Activated CD4-positive, alpha-beta T cell treated with anti-CD3 and anti-CD28 coated beads, Interleukin-2, amount 10 ng/mL, durations not matched to agents 7 days and 5 days (primary cell): ENCODE measurements at places on chromosomes 3 and 15. TPM values are rescaled to one million over a fixed set of nuclear protein-coding genes. Genes with fewer than 3 reads are reported as not detected.
A peak's percentile ranks its signal among the peaks of the same experiment; 100 is the strongest.

GOLGA6B gene
- total RNA-seq = not detected

CCK gene
- total RNA-seq = not detected

CD86 gene
- total RNA-seq = 1.9 TPM

GOLGA6L26 gene
- not detected for total RNA-seq

FANCD2OS gene
- total RNA-seq = not detected

TGM5 gene
- not detected for total RNA-seq

CIDEC gene
- not detected for total RNA-seq

APOD gene
- total RNA-seq = not detected

SPSB4 gene
- not detected for total RNA-seq

MITF gene
- total RNA-seq = not detected

RAB43 gene
- 59.1 TPM for total RNA-seq

GRCh38 chr15:57824186-57824585 is 117.7 kb downstream of the POLR2M start:
- H3K27ac ChIP-seq = no peak overlapping the region
- no peak for DNase-seq
- H3K27me3 ChIP-seq = peaks cover 11% of the 10 kb centered on the region
- peaks cover 7% of the 10 kb centered on the region for H3K4me1 ChIP-seq

DNA sequence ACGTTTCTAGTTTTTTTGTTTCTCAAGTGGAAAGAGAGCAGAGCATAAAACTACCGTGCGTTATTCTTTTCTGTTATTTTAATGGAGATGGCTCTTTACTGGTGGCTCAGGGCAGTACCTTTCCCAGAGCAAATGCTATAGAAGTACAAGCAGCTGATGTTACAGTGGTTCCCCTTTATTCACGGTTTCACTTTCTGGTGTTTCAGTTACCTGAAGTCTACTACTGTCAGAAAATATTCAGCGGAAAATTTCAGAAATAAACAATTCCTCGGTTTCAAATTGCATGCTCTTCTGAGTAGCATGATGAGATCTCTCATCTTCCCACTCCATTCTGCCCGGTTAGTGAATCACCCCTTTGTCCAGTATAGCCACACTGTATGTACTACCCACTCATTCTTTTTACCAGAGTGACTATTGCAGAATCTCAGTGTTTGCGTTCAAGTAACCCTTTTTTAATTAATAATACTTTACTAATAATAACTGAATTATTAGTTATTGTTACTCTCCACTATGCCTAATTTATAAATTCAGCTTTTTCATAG is 597.5 kb upstream of the ROBO2 start:
- H3K36me3 ChIP-seq = no peaks in the 10 kb centered on the region
- H3K4me1 ChIP-seq = no peaks in the 10 kb centered on the region
- DNase-seq = no peak
- no peak overlapping the region for H3K4me3 ChIP-seq
- no peaks in the 10 kb centered on the region for H3K27me3 ChIP-seq

DNA sequence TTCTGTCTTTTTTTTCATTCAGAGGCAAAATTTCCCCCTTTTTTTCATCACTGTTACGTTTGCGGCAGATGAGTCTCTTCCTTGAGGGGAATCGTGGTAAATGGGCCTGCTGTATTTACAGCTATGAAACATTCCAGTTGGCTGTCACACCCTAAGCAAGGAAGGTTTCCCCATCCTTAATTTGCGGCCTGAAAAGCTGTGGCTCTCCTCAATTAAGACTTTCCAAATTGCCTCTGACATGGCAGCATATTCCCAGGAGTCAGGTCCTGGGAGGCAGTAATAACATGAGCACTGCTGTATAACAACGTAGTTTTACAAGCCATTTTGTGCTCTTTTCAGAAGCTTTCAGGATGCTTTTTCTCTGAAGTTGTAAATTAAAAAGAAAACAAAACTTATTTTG is 420.9 kb downstream of the LPP start:
- no peaks in the 10 kb centered on the region for H3K27me3 ChIP-seq
- H3K27ac ChIP-seq = no peak overlapping the region
- no peak overlapping the region for H3K4me3 ChIP-seq

- H3K36me3 ChIP-seq = no peaks in the 10 kb centered on the region
- no peak for DNase-seq
- no peaks in the 10 kb centered on the region for H3K27me3 ChIP-seq
Observed at GRCh38 chr3:64143409-64144130, 81.7 kb downstream of the PRICKLE2 start.

GRCh38 chr15:40593588-40594428 is at the start of gene KNL1:
Gene KNL1, plus strand, starts transcription at chr15:40594249. Its CDS starts 8,683 bp downstream, at chr15:40602932.
- peaks cover 7% of the 10 kb centered on the region for H3K27me3 ChIP-seq
- peaks cover 14% of the 10 kb centered on the region for H3K36me3 ChIP-seq
- peak within 1 kb of the TSS; percentile 85 for H3K4me3 ChIP-seq
- peak within 1 kb of the TSS; percentile 97 for H3K27ac ChIP-seq
- peak; percentile 92 for DNase-seq

GRCh38 chr15:63086947-63087346 is 34.7 kb upstream of the LACTB start:
- H3K27ac ChIP-seq = no peak overlapping the region
- no peaks in the 10 kb centered on the region for H3K36me3 ChIP-seq
- H3K4me3 ChIP-seq = no peak overlapping the region
- DNase-seq = no peak
- H3K4me1 ChIP-seq = no peaks in the 10 kb centered on the region

DNA sequence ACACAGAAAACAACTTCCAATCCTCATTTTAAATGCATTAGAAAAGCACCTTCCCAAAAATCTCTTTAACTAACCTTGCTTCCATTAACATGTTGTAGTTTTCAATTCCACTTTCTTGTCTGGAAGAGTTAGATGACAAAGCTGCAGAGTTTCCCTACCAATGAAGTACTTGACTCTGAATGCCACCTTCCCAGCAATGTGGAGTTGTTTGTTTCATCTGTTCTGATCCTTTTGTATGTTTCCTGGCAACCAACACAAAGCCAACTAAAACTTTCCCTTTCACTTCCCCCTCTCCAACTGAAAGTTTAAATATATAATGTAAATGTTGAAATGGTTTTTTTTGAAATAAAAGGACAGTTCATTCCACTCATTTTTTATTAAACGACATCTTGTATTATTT is at the start of gene WDR49:
TSS of gene WDR49 (minus strand) at position 183 of the 400 bp plus-strand sequence. CDS start 517 bp downstream, outside the sequence.
- no peaks in the 10 kb centered on the region for H3K27me3 ChIP-seq
- no peaks in the 10 kb centered on the region for H3K36me3 ChIP-seq
- no peak within 1 kb of the TSS for H3K4me3 ChIP-seq
- H3K4me1 ChIP-seq = peaks cover 4% of the 10 kb centered on the region

DNA sequence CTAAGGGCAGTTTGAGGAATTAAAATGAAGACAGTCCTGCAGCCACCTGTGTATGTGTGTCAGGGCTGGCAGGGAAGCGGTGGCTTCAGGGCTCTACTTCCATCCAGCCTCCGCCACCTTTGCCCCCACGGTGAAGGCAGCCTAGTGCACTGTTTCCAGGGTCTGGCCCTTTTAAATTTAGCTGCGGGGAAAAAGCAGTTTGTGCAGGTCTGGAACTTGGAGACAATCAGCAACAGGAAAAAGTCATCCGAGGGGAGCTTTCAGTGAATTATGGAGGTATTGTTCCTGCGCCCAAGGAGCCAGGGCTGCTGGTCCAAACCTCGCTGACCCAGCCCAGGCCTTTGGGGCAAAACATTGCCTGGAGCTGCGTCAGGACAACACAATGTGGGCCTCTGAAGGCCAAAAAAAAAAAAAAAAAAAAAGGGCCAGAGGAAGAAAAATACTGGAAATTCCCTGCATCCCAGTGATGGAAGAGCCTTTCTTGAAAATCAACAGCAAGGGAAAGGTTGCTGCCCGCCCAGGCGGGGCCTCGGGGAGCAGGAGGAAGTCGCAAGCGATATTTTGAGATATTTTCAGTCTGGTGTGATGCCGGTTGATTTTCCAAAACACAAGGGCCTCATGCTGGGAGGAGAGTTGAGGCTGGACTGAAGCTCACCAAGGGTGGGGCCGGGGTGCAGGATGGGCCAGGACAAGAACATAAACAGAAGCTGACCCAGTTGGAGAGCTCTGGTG is 25.5 kb upstream of the FGD5 start:
- H3K27me3 ChIP-seq = peaks cover 10% of the 10 kb centered on the region
- DNase-seq = no peak
- H3K36me3 ChIP-seq = no peaks in the 10 kb centered on the region

- no peaks in the 10 kb centered on the region for H3K36me3 ChIP-seq
- H3K27ac ChIP-seq = peak overlapping the region; percentile 65
- peak; percentile 40 for DNase-seq
- peaks cover 24% of the 10 kb centered on the region for H3K4me1 ChIP-seq
- no peak overlapping the region for H3K4me3 ChIP-seq
- peaks cover 7% of the 10 kb centered on the region for H3K27me3 ChIP-seq
Observed at GRCh38 chr3:58899159-58899952, 150.5 kb downstream of the CFAP20DC start.

- no peaks in the 10 kb centered on the region for H3K27me3 ChIP-seq
- no peak overlapping the region for H3K4me3 ChIP-seq
- H3K27ac ChIP-seq = no peak overlapping the region
- H3K36me3 ChIP-seq = no peaks in the 10 kb centered on the region
- DNase-seq = peak; percentile 80
- H3K4me1 ChIP-seq = no peaks in the 10 kb centered on the region
Observed at GRCh38 chr3:141105828-141106628, 54.9 kb downstream of the SPSB4 start.

DNA sequence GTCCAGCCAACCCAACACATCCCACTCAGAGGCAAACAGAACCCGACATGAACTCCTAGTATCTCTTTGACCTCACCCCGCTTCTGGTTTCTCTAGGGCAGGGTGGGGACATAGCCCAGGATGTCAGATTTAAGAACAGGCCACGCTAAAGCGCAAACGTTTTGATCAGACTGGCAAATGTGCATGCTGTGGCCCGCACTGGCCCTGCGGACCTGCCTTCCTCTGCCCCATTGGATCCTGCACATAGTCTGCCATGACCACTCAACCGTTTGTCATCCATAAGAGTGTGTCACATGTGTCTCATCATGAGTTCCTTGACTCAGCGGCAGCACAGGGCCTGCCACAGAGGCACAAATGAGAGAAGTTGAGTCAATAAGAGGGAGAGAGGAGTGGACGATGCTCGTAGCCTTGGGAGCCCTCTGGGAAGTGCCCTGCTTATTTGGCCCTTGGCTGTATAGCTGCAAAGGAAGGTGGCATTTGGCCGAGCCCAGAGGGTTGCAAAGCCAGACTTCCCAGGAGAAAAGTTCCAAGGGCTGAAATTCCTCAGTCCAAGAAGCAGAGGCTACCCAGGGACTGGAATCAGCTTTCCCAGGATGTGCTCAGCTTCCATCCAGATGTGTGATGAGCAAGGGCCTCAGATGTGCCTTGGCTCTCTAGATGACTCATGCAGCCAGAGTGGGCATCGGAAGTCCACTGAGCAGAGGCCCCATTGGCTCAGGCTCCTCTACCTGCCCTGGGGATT is 55.5 kb upstream of the SLCO2A1 start:
- no peak overlapping the region for H3K4me3 ChIP-seq
- H3K36me3 ChIP-seq = no peaks in the 10 kb centered on the region
- no peak for DNase-seq
- H3K27me3 ChIP-seq = peaks cover 4% of the 10 kb centered on the region

- no peaks in the 10 kb centered on the region for H3K4me1 ChIP-seq
- H3K36me3 ChIP-seq = no peaks in the 10 kb centered on the region
- H3K27me3 ChIP-seq = no peaks in the 10 kb centered on the region
- H3K27ac ChIP-seq = no peak overlapping the region
- no peak overlapping the region for H3K4me3 ChIP-seq
- DNase-seq = no peak
Observed at GRCh38 chr15:87207990-87208580, 1048.5 kb downstream of the NTRK3 start.

- H3K27me3 ChIP-seq = no peaks in the 10 kb centered on the region
- no peak for DNase-seq
- no peaks in the 10 kb centered on the region for H3K4me1 ChIP-seq
- no peaks in the 10 kb centered on the region for H3K36me3 ChIP-seq
Observed at GRCh38 chr3:154933581-154933980, 146.5 kb upstream of the MME start.

- H3K4me1 ChIP-seq = peaks cover 10% of the 10 kb centered on the region
- peaks cover 1% of the 10 kb centered on the region for H3K36me3 ChIP-seq
- DNase-seq = no peak
Observed at GRCh38 chr3:177351757-177352158, 154.5 kb upstream of the TBL1XR1 start.

GRCh38 chr3:78112291-78113010 is 1072.6 kb downstream of the ROBO2 start:
- no peak for DNase-seq
- H3K4me3 ChIP-seq = no peak overlapping the region
- H3K27ac ChIP-seq = no peak overlapping the region
- no peaks in the 10 kb centered on the region for H3K36me3 ChIP-seq
- H3K27me3 ChIP-seq = no peaks in the 10 kb centered on the region

- no peak overlapping the region for H3K4me3 ChIP-seq
- H3K4me1 ChIP-seq = no peaks in the 10 kb centered on the region
- no peaks in the 10 kb centered on the region for H3K27me3 ChIP-seq
- H3K36me3 ChIP-seq = no peaks in the 10 kb centered on the region
- no peak overlapping the region for H3K27ac ChIP-seq
Observed at GRCh38 chr3:28228623-28229022, 12.8 kb upstream of the CMC1 start.

DNA sequence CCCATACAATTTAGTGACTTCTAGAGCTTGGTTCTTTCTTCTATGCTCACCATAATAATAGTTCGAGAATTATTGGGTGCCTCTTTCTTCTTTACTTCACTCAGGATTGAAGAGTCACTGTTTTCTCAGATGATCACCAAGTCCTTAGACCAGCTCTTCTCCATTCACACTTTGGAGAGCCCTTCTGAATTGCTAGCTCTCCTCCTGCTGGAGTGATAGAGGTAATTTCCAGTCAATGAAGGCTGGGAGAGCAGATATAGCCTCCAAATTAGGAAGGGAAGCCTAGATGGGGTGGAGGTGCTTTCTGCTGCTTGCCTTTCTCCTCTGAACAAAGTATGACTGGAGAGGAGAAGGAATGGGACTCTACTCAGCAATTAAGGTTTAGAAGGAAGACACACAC is 10.7 kb upstream of the BBX start:
- H3K27me3 ChIP-seq = peaks cover 16% of the 10 kb centered on the region
- no peaks in the 10 kb centered on the region for H3K36me3 ChIP-seq
- H3K4me1 ChIP-seq = no peaks in the 10 kb centered on the region
- no peak overlapping the region for H3K4me3 ChIP-seq
- DNase-seq = no peak

DNA sequence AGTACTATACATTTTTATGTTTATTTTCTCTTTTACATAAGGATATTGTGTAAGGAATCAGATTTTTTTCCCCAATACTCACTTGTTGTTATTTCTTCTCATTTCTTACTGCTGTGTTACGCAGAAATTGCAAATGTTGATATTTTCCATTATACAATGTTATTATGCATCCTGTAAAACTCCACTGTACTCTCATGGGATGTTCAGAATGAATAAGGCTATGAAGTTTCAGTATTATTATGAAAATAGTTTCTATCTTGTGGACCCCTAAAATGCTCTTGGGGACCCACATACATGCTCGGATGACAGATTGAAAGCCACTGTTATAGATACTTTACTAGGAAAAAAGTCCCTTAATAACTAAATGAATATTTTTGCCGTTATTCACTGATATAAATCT is 329.4 kb downstream of the EPHA3 start:
- no peak for DNase-seq
- no peaks in the 10 kb centered on the region for H3K36me3 ChIP-seq
- H3K4me3 ChIP-seq = no peak overlapping the region
- H3K4me1 ChIP-seq = no peaks in the 10 kb centered on the region

GRCh38 chr3:105826778-105827634 is 41.8 kb downstream of the CBLB start:
- H3K36me3 ChIP-seq = peaks cover 76% of the 10 kb centered on the region
- H3K27me3 ChIP-seq = no peaks in the 10 kb centered on the region
- peak overlapping the region; percentile 21 for H3K4me3 ChIP-seq
- DNase-seq = no peak

GRCh38 chr3:86731501-86731901 is 259.4 kb downstream of the VGLL3 start:
- H3K27me3 ChIP-seq = no peaks in the 10 kb centered on the region
- no peak overlapping the region for H3K4me3 ChIP-seq
- DNase-seq = no peak
- no peak overlapping the region for H3K27ac ChIP-seq
- no peaks in the 10 kb centered on the region for H3K4me1 ChIP-seq
